ENCODE measurements at places on chromosomes 7 and 10. TPM values are rescaled to one million over a fixed set of nuclear protein-coding genes. Genes with fewer than 3 reads are reported as not detected.

PAX4 gene
- total RNA-seq = not detected

GRCh38 chr7:124276005-124276622, 243.2 kb upstream of the TMEM229A start:
- peak; percentile 65 for DNase-seq

- no peak for DNase-seq
Measured at GRCh38 chr7:55211726-55212125, 153.4 kb upstream of the LANCL2 start.

PARG gene
- total RNA-seq = 31.6 TPM

DNA sequence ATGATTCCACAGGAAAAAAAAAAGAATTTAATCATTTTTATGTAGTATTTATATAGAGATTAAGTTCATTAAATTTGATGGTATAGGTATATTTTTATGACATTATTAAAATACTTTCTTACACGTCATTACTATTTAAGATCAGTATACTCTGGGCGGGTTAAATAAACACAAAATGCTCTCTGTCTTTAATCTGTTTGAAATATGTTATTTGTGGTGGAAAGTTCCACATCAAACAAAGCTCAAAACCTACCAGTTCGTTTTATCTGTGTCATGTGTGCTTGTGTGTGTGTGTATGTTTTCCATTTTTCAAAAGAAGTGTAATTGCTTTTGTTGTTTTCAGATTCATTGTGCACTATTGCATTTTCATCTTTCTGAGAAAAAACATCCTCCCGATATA, 488.5 kb downstream of the ANKRD7 start:
- no peak for DNase-seq

BLOC1S2 gene
- 17.1 TPM for total RNA-seq

- DNase-seq = peak; percentile 58
Measured at GRCh38 chr10:95767884-95768556, 12.1 kb downstream of the ENTPD1 start.

GRCh38 chr10:62894156-62894555, 78.0 kb upstream of the EGR2 start:
- DNase-seq = no peak

- DNase-seq = no peak
Measured at GRCh38 chr7:36527549-36527913, 137.9 kb downstream of the ANLN start.

DNA sequence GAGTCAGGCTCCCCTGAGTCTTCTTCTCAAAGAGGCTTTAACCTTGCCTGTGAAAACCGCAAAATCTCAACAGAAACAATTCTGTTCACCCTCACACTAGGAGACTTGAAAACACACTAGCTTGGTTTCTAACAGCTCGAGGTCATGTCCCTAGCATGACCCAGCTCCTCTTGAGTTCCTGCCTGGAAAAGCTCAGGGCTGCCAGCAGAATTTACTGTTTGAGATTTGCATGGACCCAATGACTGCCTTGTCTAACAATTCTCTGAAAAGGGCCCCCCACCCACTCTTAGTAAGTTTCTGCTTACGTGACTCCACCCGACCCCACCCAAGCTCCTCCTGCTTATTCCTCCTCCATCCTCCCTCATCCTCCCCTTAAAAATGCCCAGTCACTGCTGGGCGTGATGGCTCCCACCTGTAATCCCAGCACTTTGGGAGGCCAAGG, 85.1 kb upstream of the KMT2C start:
- no peak for DNase-seq

DEPP1 gene
- total RNA-seq = 14.8 TPM

- no peak for DNase-seq
Measured at GRCh38 chr10:22655312-22655981, 58.9 kb downstream of the PIP4K2A start.

DNA sequence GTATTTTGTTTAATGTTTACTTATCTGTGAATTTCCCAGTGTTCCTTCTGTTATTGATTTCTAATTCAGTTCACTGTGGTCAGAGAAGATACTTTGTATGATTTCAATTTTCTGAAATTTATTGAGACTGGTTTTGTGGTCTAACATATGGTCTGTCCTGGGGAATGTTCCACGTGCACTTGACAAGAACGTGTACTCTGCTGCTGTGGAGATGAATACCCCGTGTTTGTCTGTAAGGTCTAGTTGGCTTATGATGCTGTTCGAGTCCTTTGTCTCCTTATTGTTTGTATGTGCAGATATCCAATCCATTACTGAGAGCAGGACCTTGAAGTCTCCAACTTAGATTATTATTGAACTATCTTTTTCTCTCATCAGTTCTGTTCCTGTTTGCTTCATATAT, 371.5 kb upstream of the MYO3A start:
- no peak for DNase-seq

GRCh38 chr10:95168694-95169093, 25.3 kb upstream of the ACSM6 start:
- DNase-seq = no peak

Measured in mucosa of descending colon (tissue), 3 donors.